ENCODE measurements at places on chromosomes 13 and 19.

DNA sequence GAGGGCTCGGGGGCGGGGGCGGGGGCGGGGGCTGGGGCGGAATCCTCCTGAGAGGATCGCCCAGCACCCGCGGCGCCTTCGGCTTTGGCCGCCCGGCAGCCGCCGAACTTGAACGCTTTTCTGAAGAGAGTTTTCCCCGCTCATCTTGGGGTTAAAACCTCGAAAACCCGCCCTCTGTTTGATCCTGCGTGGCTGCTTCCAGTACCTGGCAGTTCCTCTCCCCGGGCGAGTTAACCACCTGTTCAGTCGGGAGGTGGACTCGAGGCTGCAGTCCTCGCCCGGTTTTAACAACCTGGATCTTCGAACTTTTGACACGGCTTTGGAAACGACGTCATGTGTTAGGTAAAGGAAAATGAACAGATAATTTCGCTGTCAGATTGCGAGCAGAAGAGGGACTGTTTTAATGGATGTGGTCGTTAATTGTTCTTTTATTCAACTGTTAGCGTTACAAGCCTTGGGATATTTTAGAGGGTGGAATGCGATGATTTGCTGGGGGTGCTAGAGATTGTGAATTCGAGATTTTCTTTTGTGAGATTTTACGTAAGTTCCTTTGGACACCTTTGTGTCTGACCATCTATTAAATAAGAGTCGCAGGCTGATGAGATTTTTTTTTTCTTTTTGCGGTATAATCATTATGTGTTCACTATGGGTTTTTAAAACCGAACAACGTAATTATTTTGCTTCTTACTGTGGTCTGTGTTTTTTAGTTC is 1.0 kb downstream of the FNDC3A start:
- no peak for DNase-seq

DNA sequence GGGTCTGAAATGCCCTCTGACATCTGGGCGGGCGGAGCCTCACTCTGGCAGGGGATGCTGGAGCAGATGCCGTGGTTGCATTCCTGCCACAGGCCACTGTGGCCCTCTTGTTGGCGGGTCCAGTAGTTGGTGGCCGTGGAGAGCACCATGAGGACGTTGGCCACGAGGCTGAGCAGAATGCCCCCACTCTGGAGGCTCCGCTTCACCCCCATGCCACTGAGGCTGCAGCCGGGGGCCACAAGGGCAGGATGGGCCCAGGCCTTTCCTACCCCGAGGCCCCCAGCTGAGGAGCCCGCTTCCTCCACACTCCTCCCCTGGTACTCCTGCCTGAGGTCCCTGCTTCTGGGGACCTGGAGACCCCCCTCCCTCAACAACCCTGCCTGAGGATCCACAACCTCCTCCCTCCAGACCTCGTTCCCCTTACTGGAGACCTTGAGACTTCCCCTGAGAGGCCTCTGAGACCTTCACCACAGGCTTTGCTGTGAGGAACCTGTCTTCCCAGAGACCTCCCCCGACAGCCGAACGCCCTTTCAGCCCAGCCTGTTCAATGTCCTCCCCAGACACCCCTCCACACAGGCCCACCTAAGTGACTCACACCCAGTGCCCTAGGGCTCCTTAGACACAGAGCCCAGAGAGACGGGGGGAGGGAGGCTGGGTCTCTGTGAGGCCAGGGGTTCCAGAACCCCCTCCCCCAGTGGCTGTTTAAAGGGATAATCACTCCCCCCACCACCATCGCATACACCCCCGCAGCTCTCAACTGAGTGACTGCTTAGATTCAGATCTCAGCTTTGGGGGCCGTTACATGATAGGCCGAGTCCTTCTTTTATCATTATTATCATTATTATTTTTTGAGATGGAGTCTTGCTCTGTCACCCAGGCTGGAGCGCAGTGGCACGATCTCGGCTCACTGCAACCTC is at the start of gene CLDND2:
Gene CLDND2, minus strand, starts transcription at position 638 of the 917 bp plus-strand sequence. Its CDS starts 426 bp downstream, at position 212.
- no peak for DNase-seq

DNA sequence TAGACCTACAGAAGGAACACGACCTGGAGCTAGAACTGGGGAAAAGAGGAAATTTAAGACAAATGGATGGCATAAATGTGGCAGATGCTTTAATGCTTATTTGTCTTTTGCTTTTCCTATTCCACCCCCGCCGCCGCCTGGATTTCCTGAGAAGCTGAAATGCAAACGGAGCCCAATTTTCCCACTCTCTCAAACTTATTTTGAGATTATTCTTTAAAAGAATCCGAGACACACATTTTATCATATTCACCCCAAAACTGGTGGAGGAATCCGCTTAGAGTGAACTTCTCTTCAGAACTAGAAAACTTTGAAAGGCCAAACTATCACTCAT is 5.8 kb downstream of the POU4F1 start:
- no peak for DNase-seq

- no peak for DNase-seq
These were observed 126.8 kb upstream of the ATXN8OS start for GRCh38 chr13:69980799-69981198.

DNA sequence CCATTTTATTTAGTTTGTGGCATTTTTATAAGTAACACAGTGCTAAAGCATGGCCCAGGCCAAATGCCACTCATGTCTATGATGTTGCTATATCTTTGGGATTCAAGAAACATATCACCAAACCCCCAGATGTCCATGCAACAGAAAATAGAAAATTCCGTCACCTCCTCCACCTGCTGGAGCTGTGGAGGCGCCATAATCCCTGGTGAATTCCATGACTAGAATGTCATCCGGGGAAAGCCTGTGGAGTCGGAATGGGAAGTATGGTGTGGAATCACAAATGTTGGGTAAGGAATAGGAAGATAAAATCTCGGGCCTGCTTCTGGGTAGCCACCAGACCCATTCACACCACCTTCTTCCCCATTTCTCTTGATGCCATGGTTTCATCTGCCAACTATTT is 51.7 kb upstream of the RAP2A start:
- no peak for DNase-seq

DNA sequence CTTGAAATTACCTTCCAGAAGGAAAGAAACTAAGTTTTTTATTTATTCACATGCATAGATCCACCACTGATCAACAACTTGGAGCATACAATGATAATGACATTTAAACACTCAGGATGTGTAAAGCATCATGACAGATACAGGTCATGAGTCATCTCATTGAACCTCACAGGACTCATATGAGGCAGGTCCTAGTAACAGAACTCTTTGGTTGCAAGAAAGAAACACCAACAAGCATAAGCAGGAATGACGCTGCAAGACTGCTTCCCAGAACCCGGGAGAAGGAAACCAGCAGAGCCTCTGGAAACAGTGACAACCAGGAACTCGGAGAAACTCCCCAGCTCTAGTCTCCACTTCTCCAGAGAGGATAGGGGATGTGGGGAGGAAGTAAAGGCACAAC is 60.8 kb upstream of the IPO5 start:
- no peak for DNase-seq

GRCh38 chr13:30442926-30443325 is 20.6 kb downstream of the UBE2L5 start:
- no peak for DNase-seq

GRCh38 chr13:65540175-65540574 is 1690.0 kb downstream of the PCDH9 start:
- DNase-seq, result no peak

GRCh38 chr19:1855040-1855827 is 7.0 kb upstream of the REXO1 start:
- peak; percentile 86 for DNase-seq

- peak; percentile 67 for DNase-seq
These were observed 61.4 kb downstream of the RFX2 start for GRCh38 chr19:6048793-6049405.

- no peak for DNase-seq
These were observed 513.0 kb downstream of the IRS2 start for GRCh38 chr13:109273326-109273751.

DNA sequence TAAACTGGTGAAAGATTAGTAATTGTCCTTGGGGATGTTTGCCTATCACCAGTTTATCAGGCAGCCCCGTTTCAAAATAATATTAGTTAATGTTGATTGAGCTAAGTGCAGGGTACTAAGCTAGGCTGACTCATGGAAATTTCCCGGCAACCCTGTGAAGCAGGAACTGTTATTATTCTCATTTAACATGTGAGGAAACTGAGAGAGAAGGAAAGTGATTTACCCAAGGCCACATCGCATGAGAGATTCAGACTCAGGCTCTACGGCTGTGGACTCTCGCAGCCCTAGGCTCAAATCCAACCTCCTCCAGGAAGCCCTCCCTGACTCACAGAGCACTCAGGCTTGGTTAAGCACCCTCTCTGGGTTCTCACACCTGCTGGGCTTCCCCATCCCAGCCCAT is 19.7 kb downstream of the CLPTM1 start:
- no peak for DNase-seq

DNA sequence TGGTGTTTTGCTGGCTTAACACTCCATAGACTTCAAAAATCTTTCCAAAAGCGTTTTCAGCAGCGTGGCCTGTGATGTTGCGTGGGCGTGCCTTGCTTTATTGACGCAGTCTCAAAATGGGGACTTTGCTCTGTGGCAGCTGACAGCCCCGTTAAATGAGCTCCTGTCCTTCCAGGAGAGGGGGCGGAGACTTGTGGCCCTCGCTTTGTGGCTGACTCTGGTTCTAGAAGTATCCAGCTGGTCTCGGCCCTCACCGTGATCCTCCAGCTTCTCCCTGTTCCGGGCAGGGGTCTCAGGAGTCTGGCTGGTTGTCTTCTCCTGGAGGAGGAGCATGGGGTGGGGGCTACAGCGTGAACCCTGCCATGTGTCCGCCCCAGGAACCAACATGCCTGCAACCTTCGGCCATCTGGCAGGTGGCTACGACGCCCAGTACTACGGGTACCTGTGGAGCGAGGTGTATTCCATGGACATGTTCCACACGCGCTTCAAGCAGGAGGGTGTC is 8.4 kb upstream of the ZNF554 start:
- DNase-seq, result no peak

- no peak for DNase-seq
These were observed 8.3 kb upstream of the KL start for GRCh38 chr13:33007950-33008349.

DNA sequence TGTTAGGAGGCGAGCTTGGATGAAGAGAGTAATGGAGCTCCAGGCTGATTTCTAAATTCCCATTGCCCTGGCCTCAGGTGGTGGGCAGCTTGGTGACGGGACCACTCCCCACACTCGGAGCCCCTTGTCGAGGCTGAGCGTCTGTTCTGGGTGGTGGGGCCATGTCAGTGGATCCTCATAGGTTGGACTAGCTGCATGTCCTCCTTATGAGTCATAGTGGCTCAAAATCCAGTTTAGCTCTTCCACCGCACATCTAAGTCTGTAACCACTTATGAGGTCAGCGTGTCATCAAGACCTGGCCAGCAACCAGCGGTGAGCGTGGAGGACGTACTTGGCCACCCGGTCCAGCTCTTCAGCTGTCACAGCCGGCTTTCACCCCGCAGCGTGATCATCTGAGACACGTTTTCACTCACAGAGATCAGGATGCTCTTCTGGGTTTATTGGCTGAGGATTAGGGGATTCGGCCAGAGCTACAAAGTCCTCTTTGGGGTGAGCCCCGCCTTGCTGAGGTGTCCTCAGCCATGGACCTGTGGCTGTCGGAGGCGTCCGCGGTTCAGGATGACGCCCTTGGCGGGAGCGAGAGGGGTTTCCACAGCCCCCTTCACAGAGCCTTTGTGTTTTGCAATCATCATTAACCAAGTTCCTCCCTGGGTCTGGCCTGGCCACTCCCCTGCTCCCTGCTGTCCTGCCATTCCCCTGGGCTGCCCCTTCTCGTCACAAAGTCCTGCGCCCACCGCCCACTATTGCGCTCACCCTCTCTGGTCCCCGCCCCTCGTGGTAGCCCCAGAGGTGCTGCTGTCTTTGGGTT is 41.9 kb downstream of the ADPRHL1 start:
- no peak for DNase-seq

DNA sequence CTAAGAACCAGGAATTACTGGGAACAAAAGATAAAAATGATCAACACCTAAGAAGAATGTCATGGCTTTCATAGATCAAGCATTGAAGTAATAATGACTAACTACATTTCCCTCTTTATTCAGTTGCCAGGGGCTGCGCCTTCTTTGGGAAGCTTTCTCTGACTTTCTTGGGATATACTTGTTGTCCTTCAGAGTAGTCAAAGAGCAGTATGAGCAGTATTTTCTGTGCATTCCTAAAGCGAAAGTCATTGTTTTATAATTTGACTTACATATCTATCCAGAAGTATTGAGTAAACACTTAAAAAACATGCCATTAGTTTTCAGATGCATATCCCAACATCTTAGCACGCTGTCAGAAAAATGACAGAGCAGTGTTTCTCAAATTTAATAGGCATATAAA is 2412.4 kb downstream of the PCDH9 start:
- DNase-seq, result no peak

GRCh38 chr13:48573213-48574007 is 40.5 kb upstream of the RCBTB2 start:
- no peak for DNase-seq

DNA sequence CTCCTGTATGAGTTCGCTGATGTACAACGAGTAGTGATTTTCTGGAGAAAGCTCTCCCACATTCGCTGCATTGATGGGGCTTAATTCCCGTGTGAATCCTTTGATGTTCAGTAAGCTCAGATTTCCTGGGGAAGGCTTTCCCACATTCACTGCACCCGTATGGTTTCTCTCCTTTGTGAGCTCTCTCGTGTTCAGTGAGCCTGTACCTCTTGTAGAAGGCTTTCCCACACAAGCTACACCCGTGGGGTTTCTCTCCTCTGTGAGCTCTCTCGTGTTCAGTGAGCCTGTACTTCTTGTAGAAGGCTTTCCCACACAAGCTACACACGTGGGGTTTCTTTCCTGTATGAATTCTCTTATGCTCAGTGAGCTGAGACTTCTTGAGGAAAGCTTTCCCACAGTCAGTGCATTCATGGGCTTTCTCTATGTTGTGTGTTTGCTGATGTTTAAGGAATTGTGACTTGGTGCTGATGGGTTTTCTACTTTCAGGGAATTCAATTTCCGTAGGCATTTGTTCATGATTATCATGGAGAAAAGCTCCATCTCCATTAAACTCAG is 3.5 kb upstream of the ZNF577 start:
- no peak for DNase-seq

GRCh38 chr13:72170571-72170970 is 303.6 kb upstream of the DACH1 start:
- DNase-seq, result no peak

GRCh38 chr13:109408591-109409382 is 377.6 kb downstream of the IRS2 start:
- DNase-seq, result no peak
